H9 (cell line): ENCODE measurements at places on chromosomes 11 and 22. TPM values are rescaled to one million over a fixed set of nuclear protein-coding genes. Genes with fewer than 3 reads are reported as not detected.

PDGFB gene
- total RNA-seq = 6.1 and 7.1 TPM in 2 replicates

TRIM51 gene
- not detected in 2 replicates for total RNA-seq

C22orf42 gene
- not detected in 2 replicates for total RNA-seq

MAPK11 gene
- total RNA-seq = 1.5 and 2.1 TPM in 2 replicates

CARD10 gene
- total RNA-seq = 17.1 and 17.7 TPM in 2 replicates

GLYAT gene
- total RNA-seq = not detected in 2 replicates

CATSPERZ gene
- total RNA-seq = 0.92 and 1.3 TPM in 2 replicates

UBQLN3 gene
- total RNA-seq = not detected in 2 replicates

MYRF gene
- total RNA-seq = 12.9 and 13.9 TPM in 2 replicates

DGCR8 gene
- total RNA-seq = 71.2 and 74.5 TPM in 2 replicates

SLC1A2 gene
- total RNA-seq = 0.09 and 0.50 TPM in 2 replicates

DNA sequence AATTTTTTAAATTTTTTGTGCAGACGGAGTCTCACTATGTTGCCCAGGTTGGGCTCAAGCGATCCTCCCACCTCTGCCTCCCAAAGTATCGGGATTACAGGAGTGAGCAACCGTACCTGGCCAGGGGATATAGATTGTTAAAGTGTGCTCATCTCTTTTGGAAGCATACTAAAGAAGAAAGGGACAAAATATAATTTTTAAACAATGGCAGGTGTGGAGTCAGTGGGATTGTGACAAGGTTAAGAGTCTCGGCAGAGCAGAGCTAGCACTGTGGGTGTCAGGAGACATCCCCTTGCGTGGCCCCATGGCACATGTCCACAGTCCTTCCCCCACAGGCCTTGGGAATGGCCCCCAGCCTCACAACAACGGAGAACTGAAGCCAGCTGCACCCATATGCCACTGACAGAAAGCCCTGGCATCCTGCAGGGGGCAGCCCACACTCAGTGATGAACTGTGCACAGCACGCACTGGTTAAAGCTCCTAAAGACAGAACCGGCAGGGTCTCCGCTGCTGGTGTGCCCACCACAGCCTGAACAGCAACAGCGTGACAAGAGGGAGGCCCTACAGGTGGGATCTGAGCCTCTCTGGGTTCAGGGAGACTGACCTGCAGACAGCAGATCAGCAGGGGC lies 29.9 kb downstream of the SERPIND1 start:
- H3K4me1 ChIP-seq = no peaks in the 10 kb centered on the region
- no peak overlapping the region for H3K27ac ChIP-seq
- peaks cover 15% of the 10 kb centered on the region for H3K36me3 ChIP-seq
- DNase-seq = peak; percentile 56

GRCh38 chr11:129348813-129349212 lies 26.8 kb upstream of the BARX2 start:
- H3K4me1 ChIP-seq = no peaks in the 10 kb centered on the region
- 0 out of 2 replicates have a peak, but pooled peaks cover 5% of the 10 kb centered on the region for H3K36me3 ChIP-seq
- no peak overlapping the region for H3K27ac ChIP-seq
- H3K27me3 ChIP-seq = no peaks in the 10 kb centered on the region

DNA sequence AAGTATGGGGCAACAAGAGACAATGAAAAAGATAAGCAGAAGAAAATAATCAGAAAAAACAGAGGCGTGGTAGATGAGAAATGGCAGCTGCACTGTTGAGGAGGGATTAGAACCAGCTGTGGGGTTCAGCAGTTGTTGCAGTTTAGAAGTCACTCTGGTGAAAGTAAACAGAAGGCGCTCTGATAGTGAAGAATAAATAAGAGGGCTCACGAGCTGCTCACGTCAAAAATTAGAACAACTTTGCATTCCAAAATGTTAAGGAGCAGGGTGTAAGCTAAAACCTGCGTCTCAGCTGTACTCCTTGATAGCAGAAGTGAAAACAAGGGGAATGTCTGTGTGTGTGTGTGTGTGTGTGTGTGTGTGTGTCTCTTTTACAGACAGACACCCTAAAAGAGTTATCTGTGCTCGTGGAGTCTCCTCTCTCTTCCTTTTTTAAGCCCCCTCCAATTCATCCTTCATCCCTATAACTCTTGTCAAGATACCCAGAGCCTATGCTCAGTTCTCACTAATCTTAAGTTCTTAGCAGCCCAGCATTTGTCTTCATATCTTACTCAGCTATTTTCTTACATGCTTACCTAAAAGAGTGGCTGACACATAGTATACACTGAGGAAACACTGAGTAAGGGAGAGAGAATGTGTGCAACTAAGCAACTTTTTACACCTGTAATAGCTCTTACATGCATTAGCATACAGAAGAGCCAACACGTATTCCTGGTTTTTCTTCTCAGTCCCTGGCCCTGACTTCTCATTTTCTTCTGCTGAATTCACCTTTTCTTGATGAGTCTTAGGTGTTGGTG lies 8.9 kb downstream of the TTC17 start:
- DNase-seq = no peak
- peaks cover 23% of the 10 kb centered on the region for H3K36me3 ChIP-seq
- H3K4me1 ChIP-seq = no peaks in the 10 kb centered on the region
- no peak overlapping the region for H3K27ac ChIP-seq
- H3K4me3 ChIP-seq = no peak overlapping the region

GRCh38 chr11:8283465-8284230 lies 20.0 kb upstream of the LMO1 start:
- H3K4me3 ChIP-seq = no peak overlapping the region; the same call in 2 of the 3 replicates
- no peaks in the 10 kb centered on the region for H3K36me3 ChIP-seq
- no peak overlapping the region for H3K27ac ChIP-seq

DNA sequence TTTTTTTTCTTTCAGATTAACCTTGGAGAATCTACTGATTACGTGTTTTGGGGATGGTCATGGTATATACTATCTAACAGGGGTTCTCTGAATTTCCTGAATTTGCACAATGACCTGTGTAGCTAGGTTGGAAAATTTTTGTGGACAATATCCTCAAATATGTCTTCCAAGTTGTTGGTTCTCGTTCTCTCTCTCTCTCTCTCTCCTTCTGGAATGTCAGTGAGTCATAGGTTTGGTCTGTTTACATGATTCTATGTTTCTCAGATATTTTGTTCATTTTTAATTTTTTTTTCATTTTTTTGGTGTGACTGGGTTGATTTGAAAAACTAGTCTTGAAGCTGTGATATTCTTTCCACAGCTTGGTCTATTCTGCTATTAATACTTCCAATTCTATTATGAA lies 604.0 kb upstream of the ANO3 start:
- H3K27ac ChIP-seq = no peak overlapping the region
- no peaks in the 10 kb centered on the region for H3K27me3 ChIP-seq
- H3K36me3 ChIP-seq = peaks cover 19% of the 10 kb centered on the region
- H3K4me1 ChIP-seq = no peaks in the 10 kb centered on the region
- no peak overlapping the region for H3K4me3 ChIP-seq

DNA sequence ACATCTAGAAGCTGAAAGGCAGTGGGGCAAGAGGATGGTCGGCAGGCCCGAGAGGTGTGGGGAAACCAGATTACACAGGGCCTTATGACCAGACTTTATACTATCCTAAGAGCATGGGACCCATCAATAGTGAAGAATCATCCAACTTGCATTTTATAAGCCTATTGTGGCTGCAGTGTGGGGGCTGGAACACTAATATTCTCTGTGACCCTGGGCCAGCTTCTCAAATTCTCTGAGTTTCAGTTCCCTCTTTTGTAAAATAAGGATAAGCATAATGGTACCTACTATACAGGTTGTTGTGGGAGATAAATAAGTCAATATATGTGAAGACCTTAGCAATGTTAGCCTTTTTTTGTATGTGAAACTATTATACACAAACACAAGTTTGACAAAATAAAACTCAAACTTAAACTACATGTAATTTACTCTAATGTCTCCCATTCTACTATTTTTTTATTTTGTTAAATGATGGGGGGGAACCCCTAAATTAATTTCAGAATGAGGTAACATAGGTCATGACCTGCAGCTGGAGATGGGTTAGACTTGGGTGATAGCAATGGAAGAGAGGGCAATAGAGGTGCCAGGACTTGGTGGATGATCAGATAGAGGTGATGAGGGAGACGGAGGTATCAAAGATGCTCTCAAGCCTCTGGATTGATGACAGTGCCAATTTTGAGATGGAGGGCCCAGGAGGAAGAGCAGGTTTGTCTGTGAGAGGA lies 30.1 kb downstream of the SMCO4 start:
- no peak overlapping the region for H3K27ac ChIP-seq
- peaks cover 7% of the 10 kb centered on the region for H3K36me3 ChIP-seq
- DNase-seq = no peak

GRCh38 chr11:36824349-36824748 lies 226.3 kb upstream of the RAG2 start:
- no peak for DNase-seq
- H3K27ac ChIP-seq = no peak overlapping the region
- H3K27me3 ChIP-seq = no peaks in the 10 kb centered on the region

- H3K36me3 ChIP-seq = peaks cover 5% of the 10 kb centered on the region
- no peak overlapping the region for H3K27ac ChIP-seq
Observed at GRCh38 chr11:87523276-87523675, 485.5 kb downstream of the TMEM135 start.

- H3K4me1 ChIP-seq = no peaks in the 10 kb centered on the region
- no peak overlapping the region for H3K27ac ChIP-seq
- no peak for DNase-seq
- H3K4me3 ChIP-seq = no peak overlapping the region
Observed at GRCh38 chr11:61138935-61139334, 22.3 kb downstream of the VPS37C start.

- DNase-seq = peak; percentile 69
- no peaks in the 10 kb centered on the region for H3K36me3 ChIP-seq
- peaks cover 3% of the 10 kb centered on the region; the same call in 1 of the 2 replicates for H3K27me3 ChIP-seq
Observed at GRCh38 chr22:22855617-22856308, 31.9 kb upstream of the IGLL5 start.

DNA sequence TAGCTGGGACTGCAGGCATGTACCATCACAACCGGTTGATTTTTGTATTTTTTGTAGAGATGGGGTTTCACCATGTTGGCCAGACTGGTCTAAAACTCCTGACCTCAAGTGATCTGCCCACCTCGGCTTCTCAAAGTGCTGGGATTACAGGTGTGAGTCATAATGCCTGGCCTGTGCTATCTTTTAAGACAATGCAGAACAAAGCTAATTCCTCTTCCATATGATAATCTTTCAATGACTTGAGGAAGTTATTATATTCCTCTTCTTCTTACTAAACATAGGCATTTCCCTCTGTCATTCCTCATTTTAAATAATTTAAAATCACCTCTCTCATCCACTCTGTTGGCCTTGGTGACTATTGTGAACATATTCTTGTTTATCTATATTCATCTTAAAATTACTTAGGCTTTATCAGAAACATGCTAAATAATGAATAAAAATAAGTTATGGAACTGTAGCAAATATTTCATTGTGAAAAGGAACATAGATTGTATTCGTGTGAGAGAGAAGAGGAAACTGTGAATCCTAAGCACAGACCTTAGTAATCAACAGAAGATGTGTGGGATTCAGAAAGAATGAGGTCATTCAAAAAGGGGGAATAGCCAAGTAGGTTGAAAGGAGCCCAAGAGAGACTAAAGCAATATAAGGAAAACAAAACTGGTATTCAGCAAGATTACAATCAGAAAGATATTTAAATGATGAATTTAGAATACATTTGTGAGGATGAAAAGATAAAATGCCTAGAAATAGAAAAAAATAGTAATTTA lies 269.4 kb downstream of the TTC28 start:
- no peak overlapping the region for H3K27ac ChIP-seq
- no peak for DNase-seq
- no peaks in the 10 kb centered on the region for H3K4me1 ChIP-seq
- H3K36me3 ChIP-seq = no peaks in the 10 kb centered on the region
- H3K4me3 ChIP-seq = no peak overlapping the region

- H3K27me3 ChIP-seq = no peaks in the 10 kb centered on the region
- H3K36me3 ChIP-seq = peaks cover 2% of the 10 kb centered on the region; the same call in 1 of the 3 replicates
- no peak overlapping the region for H3K4me3 ChIP-seq
- H3K27ac ChIP-seq = no peak overlapping the region
Observed at GRCh38 chr22:31173386-31174145, 13.6 kb downstream of the RNF185 start.
